NCI-H2081 treated with DMSO at 0.1 percent for 48 hours (cell line): ENCODE measurements at places on chromosomes 16 and 17.

DNA sequence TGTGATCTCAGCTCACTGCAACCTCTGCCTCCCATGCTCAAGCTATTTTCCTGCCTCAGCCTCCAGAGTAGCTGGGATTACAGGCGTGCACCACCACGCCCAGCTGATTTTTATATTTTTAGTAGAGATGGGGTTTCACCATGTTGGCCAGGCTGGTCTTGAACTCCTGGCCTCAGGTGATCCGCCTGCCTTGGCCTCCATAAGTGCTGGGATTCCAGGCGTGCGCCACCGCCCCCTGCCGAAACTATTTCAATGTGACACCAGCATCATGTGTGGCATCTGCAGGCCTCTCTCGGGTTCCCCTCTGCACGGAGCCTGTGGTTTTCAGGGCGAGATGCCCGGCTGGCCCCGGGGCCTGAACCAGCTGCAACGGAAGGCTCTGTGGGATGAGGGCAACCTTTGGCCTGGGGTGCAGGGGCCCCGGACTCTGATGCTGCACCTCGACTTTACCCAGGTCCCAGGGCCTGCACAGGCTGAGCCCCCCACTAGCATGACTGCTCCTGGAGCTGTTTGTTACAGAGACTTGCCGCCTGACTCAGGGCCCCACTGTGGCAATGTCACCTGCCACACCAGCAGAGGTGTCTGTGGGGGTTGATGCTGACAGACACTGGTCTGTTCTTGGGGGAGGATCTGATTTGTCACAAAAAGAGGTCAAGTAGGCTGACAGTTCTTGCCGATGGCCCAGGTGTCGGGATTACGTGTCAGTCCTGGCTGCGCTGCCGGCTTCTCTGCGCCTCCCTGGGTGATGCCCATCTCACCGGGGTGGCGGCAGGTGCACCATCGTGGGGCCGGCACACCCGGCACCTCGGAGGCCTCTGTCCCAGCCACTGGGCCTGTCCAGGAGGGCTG lies 8.6 kb upstream of the TEX19 start:
- DNase-seq: no peak

DNA sequence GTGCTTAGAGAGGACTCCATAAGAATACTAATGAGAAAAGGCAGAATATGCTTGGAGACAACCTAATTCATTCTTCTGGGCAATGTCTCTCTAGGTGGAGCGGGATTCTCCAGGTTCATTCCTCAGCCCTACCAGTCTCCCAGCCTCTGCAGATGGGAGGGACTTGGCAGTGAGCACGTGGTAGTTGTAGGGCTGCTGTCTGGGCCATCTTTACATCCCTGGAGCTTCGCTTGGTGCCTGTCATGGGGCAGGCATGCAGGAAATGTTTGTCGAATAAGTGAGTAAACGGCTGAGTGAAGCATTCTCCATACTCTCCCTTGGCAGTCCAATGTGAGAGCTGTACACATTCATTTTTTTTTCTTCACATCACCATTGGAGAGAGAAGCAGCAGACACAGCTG lies 387.5 kb downstream of the UTP18 start:
- no peak for DNase-seq

- no peak for DNase-seq
Measured at GRCh38 chr16:78689028-78689427, 589.6 kb downstream of the WWOX start.

- DNase-seq: no peak
Measured at GRCh38 chr16:86566966-86567700, 504 bp downstream of the FOXC2 start.

- DNase-seq: no peak
Measured at GRCh38 chr17:20210180-20210579, 201.0 kb downstream of the SPECC1 start.

DNA sequence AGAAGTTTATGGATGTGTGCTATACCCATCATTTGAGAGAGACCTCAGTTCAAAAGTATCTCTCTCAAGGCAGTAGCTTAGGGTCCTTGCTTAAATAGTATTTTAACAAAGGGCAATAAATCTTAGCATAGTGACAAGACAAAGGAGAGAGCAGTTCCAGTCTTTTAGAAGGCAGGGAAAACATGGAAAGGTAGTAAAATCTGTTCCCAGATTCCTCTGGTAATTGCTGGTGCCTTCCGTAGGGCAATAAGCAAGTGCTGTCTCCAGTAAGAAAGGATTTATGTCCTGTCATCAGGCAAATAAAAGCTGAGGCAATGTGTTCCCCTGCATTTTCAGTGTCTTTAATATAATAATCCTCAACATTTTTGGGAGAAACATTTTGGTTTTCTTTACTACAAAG lies 149.0 kb upstream of the MPHOSPH6 start:
- DNase-seq: no peak

DNA sequence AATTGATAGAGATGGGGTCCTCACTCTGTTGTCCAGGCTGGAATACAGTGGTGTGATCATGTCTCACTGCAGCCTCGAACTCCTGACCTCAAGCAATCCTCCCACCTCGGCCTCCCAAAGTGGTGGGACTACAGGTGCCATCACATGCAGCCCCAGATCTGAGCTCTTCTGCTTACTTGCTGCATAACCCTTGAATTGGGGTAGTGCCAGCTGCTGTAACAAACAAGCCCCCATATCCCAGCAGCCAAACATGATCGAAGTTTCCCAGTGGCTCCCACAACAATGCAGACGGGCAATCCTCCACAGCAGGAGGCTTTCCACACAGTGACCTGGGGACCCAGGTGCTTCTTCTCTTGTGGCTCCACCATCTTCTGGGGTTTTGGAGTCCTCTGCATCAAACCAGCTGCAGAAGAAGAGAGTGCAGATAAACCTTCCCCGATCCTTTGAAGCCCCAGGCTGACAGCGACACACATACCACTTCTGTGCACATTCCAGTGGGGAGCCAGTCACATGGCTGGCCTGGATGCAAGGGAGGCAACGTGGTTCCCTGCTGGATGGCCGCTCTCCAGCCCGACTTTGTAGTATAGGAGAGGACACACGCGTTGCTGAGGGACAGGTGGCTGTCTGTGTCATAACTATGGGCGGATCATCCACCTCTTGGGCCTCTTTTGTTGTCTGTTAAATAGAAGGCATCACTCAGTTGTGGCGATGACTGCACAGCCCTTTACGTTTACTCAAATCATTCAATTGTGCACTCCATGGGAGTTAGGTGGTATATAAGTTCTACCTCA lies 16.7 kb downstream of the SBK1 start:
- no peak for DNase-seq

GRCh38 chr17:67215991-67216421 lies 29.0 kb downstream of the HELZ start:
- no peak for DNase-seq

DNA sequence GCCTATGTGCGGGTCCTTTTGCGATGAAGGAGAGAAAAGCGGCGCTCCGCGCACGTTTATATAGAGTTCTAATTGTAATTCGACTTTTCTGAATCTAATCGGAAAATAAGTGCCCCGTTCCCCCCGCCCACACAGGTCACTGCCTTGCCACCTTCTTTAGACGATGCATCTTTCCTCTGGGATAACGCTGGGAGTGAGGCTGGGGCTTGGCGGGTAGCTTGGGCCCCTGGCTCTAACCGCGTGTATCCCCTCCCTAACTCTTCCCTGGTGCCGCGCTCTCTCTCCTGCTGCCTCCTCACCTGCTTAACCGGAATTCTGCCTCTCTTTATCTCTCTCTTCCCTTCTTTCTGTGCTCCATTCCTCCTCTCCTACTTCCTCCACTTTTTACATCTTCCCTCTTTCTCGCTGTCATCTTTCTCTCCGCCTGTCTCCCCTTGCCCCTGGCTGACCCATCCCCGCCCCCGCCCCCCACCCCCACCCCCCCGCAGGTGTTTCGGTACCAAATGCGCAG lies 2.6 kb downstream of the LHX1 start:
- no peak for DNase-seq

GRCh38 chr17:28888832-28889231 lies 8.7 kb downstream of the FLOT2 start:
- no peak for DNase-seq

GRCh38 chr16:86536621-86537020 lies 18.4 kb downstream of the MTHFSD start:
- no peak for DNase-seq
